ENCODE measurements at places on chromosomes 3 and 15.

GRCh38 chr3:86563400-86563970 is 427.5 kb downstream of the VGLL3 start:
- DNase-seq, result no peak

GRCh38 chr15:70524470-70524869 is 238.9 kb downstream of the UACA start:
- DNase-seq, result no peak

- no peak for DNase-seq
Observed at GRCh38 chr15:60914360-60914759, 314.7 kb downstream of the RORA start.

GRCh38 chr15:28902856-28903255 is 17.1 kb downstream of the APBA2 start:
- no peak for DNase-seq

DNA sequence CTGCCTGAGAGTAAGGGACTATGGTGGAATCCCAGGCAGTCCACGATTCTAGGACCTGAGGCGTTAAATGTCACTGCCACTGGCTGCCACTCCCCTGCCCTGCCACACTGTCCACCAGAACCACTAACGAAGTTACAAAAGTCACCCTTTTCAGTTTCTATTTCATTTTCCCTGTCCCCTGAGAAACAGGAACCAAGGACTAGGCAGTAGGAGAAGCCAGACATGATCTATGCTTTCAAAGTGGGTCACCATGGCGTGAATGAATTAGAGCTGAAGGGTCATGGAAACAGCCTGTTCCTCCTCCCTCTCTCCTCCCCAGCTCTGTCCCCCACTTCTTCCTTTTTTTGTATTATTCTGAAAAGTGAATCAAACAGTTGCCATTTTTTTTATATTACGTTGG is 9.1 kb upstream of the ADPRH start:
- no peak for DNase-seq

- no peak for DNase-seq
Observed at GRCh38 chr3:113088616-113089015, 97.8 kb downstream of the GTPBP8 start.
